Bladder microvascular endothelial cell (primary cell): ENCODE measurements at places on chromosomes 6 and 20. TPM values are rescaled to one million over a fixed set of nuclear protein-coding genes. Genes with fewer than 3 reads are reported as not detected.

The MYL9 gene
- total RNA-seq = 3.2 and 4.3 TPM in 2 replicates

The GATA5 gene
- total RNA-seq = not detected in 2 replicates

The MYB gene
- total RNA-seq = 0.16 TPM in 1 of 2 replicates, not detected in the other

The RBPJL gene
- not detected in 2 replicates for total RNA-seq

The LY6G5B gene
- 1.1 and 5.3 TPM in 2 replicates for total RNA-seq

The NRSN1 gene
- not detected in 2 replicates for total RNA-seq

The LY6G6F gene
- not detected in 2 replicates for total RNA-seq

The E2F1 gene
- total RNA-seq = 9.4 and 14.1 TPM in 2 replicates

The ARFGEF3 gene
- total RNA-seq = 2.1 and 3.9 TPM in 2 replicates

The ADGRF5 gene
- 209 and 276 TPM in 2 replicates for total RNA-seq

The TUBE1 gene
- total RNA-seq = 11.0 and 20.3 TPM in 2 replicates

The SLC22A3 gene
- total RNA-seq = not detected in 2 replicates

The LINC00237 gene
- total RNA-seq = not detected in 2 replicates

The KIAA1755 gene
- 0.16 and 0.44 TPM in 2 replicates for total RNA-seq

The SLPI gene
- total RNA-seq = 2.6 TPM in 1 of 2 replicates, not detected in the other

The GOPC gene
- 18.6 and 39.3 TPM in 2 replicates for total RNA-seq

The AARS2 gene
- 11.8 and 21.9 TPM in 2 replicates for total RNA-seq

The TCF15 gene
- total RNA-seq = 1.6 and 3.7 TPM in 2 replicates

The HTR1B gene
- 5.7 and 6.9 TPM in 2 replicates for total RNA-seq

The GMPR gene
- 14.6 and 19.3 TPM in 2 replicates for total RNA-seq

The STX11 gene
- 5.7 and 16.4 TPM in 2 replicates for total RNA-seq

The MTCH1 gene
- 176 and 245 TPM in 2 replicates for total RNA-seq

The SIRPB1 gene
- total RNA-seq = 0.16 and 3.3 TPM in 2 replicates

The REM1 gene
- total RNA-seq = 0.06 TPM in 1 of 2 replicates, not detected in the other

The SLC17A5 gene
- 18.0 and 25.6 TPM in 2 replicates for total RNA-seq

The OSBPL2 gene
- total RNA-seq = 17.6 and 37.1 TPM in 2 replicates

The GPSM3 gene
- 3.2 and 4.2 TPM in 2 replicates for total RNA-seq

The PPP1R14C gene
- not detected in 2 replicates for total RNA-seq

The HLA-DQB2 gene
- total RNA-seq = not detected in 2 replicates

The FAM83D gene
- 22.5 and 25.2 TPM in 2 replicates for total RNA-seq

The SNAI1 gene
- total RNA-seq = 0.65 and 1.4 TPM in 2 replicates

The ZSWIM1 gene
- 1.9 and 4.0 TPM in 2 replicates for total RNA-seq

The CMTR1 gene
- 23.6 and 40.6 TPM in 2 replicates for total RNA-seq

The TRAPPC3L gene
- under 0.01 and 0.19 TPM in 2 replicates for total RNA-seq

The PROKR2 gene
- not detected in 2 replicates for total RNA-seq

The LST1 gene
- 0.32 and 0.57 TPM in 2 replicates for total RNA-seq

The LY6G6C gene
- total RNA-seq = not detected in 2 replicates

The ATP9A gene
- total RNA-seq = 13.9 and 52.6 TPM in 2 replicates

The CTAGE9 gene
- not detected in 2 replicates for total RNA-seq

The STMN3 gene
- 0.69 and 1.5 TPM in 2 replicates for total RNA-seq

The AGER gene
- total RNA-seq = 0.44 and 0.81 TPM in 2 replicates

The FBXL4 gene
- 6.5 and 18.3 TPM in 2 replicates for total RNA-seq

The TPBG gene
- 5.7 and 6.0 TPM in 2 replicates for total RNA-seq

The TBP gene
- 6.6 and 12.4 TPM in 2 replicates for total RNA-seq

The MAK gene
- under 0.01 TPM in 1 of 2 replicates, not detected in the other for total RNA-seq
